ENCODE measurements at places on chromosomes 5 and 9.

DNA sequence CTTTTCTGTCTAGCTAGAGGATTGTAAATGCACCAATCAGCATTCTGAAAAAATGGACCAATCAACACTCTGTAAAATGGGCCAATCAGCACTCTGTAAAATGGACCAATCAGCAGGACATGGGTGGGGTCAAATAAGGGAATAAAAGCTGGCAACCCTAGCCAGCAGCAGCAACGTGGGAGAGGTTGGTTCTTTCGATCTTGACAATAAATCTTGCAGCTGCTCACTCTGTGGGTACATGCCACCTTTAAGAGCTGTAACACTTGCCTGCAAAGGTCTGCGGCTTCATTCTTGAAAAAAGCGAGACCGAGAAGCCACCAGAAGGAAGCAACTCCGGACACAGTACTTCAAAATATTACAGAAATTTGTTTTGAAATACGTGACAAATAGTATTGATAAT lies 424.6 kb upstream of the CDH9 start:
- DNase-seq: no peak

DNA sequence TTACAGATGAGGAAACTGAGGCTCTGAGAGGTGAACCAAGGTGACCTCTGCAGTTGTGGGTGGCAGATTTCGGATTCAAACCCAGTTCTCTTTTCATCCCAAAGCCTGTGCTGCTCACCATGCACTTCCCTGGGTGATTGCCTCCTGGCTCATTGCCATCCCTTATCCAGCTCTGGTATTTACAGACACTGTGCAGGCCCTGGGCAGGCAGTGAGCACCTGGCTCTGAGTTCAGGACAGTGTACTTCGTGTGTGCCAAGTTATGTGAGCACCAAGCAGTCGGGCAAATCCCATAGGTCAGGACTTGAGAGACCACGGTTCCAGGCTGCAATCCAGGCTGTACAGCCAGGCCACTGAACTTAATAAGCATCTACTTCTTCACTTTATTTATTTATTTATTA lies 1.4 kb downstream of the LRSAM1 start:
- peak; percentile 83 for DNase-seq

- DNase-seq: no peak
Observed at GRCh38 chr9:94812343-94812742, 85.8 kb downstream of the AOPEP start.

GRCh38 chr5:68751661-68752060 lies 342.2 kb upstream of the SLC30A5 start:
- no peak for DNase-seq

- DNase-seq: no peak
Observed at GRCh38 chr5:98934546-98934945, 5.7 kb upstream of the CHD1 start.

DNA sequence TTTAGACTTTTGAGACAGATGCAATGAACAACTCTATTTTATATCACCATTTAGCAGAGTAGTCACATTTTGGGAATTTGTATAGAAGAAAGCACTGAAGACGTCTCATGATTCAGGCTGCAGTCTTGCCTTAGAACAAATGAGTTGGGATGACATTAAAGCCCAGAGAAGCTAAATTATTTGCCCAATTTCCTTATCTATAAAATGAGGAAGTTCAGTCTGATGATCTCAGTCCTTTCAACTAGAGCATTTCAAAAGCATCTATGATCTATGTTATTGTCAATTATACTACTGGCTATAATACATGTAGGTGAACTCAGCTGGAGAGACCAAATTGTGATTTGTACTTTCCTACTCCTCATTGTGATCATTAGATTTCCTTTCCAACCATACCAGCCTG lies 154.1 kb downstream of the OSTF1 start:
- no peak for DNase-seq

DNA sequence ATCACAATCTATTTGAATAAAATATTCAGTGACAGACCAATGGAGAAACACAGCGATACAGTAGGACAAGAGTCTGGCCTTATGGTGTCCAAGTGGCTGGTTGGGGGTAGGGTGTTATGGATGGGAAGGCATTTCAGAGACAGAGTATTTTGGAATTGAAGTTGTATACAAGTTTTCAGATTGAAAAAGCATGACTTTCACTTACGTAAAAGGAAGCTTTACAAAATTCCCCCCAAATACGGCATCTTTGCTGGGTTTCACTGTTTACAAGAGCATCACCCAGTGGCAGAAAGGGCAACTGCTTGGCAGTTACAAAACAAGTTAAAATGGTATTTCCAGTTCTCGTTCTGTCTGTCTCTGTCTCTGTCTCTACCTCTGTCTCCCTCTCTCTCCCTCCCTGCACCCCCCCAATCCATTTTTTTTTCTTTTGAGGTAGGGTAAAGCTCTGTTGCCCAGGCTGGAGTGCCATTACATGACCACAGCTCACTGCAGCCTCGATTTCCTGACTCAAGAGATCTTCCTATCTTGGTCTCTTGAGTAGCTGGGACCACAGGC lies 86.2 kb downstream of the PTPN3 start:
- DNase-seq: no peak

GRCh38 chr5:72191404-72191803 lies 84.1 kb downstream of the MAP1B start:
- no peak for DNase-seq

DNA sequence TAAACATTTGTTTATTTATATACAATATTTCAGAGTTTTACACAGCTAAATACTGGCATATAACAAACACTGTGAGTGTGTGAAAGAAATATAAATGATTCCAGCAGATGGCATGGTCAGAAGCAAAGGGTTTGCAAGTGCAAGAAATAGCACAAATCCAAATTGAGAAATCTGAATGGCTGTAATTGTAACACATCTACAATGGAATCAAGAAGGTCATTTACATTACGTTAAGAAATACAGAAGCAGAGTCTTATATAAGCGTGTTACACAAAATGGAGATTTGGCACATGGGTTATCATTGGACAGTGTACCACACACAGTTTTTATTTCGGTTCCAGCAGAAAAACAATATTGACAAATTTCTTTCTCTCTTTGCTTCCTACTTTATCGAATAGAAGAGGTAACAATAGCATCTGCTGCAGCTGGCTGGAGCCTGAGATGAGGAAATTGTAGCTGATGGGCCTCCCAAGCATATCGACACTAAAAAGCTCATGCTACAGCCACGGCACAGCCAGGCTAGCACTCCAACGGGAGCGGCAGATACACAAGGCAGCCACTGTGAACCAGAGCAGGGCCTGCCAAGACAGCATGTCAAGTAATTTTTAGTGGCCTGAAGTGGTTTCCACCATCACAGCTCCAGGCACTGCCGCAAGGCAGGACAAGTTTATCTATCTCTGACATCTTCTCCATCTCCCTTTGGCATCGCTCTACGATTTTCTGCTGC lies 564.6 kb upstream of the DMAC1 start:
- DNase-seq: no peak

- DNase-seq: no peak
Observed at GRCh38 chr5:33721491-33722200, 170.1 kb downstream of the ADAMTS12 start.

GRCh38 chr9:83972286-83972685 lies 7.7 kb downstream of the HNRNPK start:
- DNase-seq: no peak

All from Right ventricle myocardium superior (tissue), 1 donor.